ENCODE measurements at places on chromosomes 5 and 9.

DNA sequence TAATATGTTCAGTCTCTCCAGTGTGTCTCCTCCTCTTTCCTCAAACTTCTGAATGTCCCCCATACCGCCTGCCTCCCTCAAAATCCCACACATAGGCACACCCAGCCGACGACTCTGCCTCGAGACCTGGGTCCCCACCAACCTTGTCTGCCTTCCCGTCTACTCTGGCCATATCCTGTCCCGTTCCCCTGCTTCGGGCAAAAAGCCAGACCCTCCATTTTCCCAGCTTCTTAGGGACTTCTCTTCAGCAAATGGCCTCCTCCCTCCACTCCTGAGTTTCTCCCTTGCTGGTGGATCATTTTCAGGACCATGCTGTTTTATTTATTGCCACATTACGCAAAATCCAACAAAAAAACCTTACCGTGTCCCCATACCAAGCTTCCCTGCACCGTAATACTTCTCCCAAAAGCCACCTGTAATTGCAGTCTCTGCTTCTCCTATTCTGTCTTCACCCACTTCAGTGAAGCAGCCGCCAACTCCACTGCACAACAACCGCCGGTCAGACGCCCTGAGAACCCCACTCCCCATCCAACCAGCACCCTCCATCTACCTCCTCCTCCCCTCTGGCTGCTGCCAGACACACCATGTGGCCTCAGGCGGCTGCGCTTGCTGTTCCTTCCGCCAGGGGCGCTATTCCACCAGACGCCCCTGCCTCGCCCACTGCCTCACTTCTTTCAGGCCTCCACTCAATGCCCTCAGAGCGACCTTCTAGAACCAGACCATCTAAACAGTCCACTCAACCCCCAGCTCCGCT lies 117.0 kb downstream of the TRPM6 start:
- DNase-seq = no peak

- DNase-seq = no peak
These were observed 66.5 kb downstream of the FBXW11 start for GRCh38 chr5:171939951-171940350.

DNA sequence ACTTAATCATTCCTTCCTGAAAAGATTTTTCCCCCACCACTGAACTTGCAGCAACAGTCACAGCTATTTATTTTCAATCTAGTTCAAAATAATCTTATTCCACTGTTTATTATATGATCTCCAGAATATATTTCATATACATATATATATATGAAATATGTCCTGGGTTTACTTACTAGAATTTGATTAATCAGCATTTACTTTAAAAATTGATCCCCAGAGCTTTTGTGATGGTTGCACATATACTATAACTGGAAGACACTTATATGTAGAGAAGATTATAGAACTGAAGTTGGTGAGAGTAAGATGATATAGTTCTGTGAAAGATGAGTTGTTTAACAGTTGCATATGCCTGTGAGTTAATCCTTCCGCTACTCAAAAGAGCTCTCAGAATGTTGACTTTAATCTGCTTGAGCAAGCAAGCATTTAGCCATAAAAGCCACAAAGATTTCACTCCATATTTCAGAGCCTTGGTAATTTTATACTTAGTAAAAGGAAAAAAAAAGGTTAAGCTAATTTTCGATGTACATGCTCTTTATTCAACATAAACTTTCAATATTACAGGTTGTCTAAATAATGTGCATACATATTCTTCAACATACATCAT lies 399.3 kb upstream of the CDH9 start:
- no peak for DNase-seq

- DNase-seq = no peak
These were observed 5.8 kb downstream of the ANKDD1B start for GRCh38 chr5:75616971-75617621.

DNA sequence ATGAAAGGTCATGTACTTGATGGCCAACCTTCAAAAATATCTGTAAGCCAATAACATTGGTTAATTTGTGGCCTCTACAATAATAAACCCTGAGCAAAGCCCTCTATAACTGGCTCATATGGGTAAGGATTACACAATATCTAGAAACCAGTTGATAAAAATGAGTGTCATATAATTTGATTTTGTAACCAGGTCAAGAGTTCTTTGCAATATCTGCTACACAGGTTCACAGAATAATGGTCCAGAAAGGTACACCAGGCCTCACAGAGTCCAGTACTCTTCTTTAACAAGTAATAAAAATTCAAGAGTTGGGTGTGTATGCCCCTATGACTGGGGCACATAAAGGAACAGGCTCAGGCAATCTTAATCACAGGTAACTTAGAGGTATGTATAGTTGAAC lies 95.3 kb downstream of the AUH start:
- DNase-seq = no peak

GRCh38 chr5:151154931-151155774 lies 2.4 kb downstream of the ANXA6 start:
- no peak for DNase-seq

GRCh38 chr5:141845371-141845851 lies 32.8 kb downstream of the PCDH1 start:
- no peak for DNase-seq

DNA sequence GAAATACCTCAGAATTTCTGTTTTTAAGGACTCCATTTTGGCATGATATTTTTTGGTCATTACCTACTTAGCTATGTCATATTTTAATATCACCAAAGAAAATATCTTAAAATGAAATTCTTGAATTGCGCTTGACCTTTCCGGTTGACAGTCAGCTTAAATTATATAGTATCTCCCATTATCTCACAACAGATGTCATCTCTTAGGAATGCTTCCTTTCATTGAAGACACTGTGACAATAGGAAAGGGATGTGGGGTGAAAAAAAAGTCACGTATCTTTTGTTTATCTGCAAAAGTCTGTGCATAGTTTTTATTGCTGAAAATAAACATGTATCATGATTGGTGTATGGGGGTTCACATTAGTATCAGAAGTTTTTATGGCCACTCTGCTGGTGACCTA lies 105.8 kb downstream of the INVS start:
- DNase-seq = no peak

DNA sequence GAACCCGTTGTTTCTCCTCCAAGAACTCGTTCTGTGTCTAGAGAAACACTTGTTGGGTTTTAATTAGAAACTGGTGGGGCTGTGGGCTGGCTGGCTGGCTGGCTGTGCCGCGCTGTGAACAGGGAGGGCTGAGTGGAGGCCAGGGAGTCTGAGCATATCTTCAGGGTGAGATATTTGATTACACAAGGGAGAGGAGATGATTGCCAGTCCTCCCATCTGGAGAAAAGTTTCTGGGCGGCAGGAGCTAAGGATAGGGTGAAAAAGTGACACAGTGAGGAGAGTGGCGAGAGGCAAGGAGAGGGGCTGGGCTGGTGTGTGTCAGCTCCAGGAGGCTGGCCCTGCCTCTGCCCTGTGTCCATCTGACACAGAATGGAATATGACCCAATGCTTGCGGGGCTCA lies 63.0 kb downstream of the GDNF start:
- no peak for DNase-seq

- no peak for DNase-seq
These were observed 26.6 kb upstream of the CCDC180 start for GRCh38 chr9:97280755-97281330.

- DNase-seq = no peak
These were observed 10.5 kb upstream of the IRF1 start for GRCh38 chr5:132500931-132501628.

GRCh38 chr5:142641711-142642110 lies 44.2 kb downstream of the FGF1 start:
- no peak for DNase-seq

DNA sequence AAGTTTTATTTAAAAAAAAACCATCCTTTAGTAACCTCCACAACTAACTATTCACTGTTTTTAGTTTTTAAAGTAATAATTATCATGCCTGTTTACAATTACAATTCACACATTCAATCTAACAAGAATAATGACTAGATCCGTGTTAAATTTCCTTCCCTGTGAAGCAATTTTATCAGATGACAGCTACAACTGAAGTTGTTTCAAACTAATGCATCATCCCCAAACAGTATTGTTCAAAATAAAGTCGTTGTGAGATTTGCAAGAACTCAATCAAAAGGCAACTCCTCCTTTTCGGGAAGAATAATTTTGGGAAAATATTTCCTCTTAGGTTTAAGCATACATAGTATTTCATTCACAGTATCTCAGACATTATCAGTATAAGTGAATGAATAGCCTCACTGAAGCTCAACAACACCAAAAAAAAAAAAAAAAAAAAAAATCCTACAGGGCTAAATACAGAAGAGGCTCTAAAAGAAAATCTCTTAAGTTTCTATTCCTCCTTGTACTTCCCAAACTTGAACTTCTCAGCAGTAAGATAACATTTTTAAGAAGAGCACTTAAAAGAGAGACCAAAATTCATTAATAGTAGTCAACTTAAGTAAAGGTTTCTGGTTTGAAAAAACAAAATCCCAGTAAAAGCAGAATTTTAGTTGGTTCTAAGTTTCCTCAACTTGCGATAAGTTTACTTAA lies 9.4 kb downstream of the C9orf72 start:
- no peak for DNase-seq
